ENCODE measurements at places on chromosomes 12 and 14.

DNA sequence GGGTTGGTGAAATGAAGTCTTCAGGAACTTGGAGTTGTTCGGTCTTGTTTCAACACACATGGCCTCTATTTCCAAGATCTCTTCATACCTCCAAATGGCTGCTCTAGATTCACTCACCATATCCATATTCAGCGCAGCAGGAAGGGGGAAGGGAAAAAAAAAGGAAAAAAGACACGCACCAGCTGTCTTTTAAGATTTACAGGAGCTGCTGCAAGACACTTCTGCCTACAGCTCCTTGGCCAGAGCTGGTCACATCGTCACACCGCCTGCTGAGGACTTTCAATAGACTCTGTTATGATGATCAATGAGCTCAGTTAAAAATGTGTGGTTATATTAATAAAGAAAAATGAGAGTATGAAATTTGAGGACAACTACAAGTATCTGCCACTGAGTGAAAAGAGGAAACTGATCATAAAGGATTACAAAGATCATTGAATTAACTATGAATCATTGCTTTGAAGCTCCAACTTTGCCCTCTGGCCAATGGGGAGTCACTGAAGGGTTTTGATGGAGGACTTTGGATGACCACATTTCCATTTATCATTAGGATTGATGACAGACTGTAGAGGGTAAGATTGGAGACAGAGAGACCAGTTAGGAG, 182.1 kb upstream of the HMGA2 start:
- DNase-seq, result no peak

DNA sequence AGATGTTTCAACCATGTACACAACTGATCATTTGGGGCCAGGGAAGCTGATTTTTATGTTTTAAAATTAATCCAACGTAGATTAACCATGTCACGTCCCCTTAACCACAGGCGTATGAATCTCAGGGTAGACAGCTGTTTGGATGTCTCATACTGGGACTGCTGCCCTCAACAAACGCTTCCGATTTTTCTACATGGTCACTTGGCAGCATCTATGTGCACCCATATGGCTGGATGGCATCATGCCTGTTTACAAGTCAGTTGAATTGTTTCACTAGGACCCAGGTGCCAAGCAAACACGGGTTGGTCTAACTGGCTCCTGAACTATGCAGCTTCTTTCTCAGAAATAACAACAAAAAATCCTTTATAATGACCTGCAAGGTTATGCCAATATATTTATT, 393.8 kb downstream of the NPAS3 start:
- DNase-seq, result no peak

DNA sequence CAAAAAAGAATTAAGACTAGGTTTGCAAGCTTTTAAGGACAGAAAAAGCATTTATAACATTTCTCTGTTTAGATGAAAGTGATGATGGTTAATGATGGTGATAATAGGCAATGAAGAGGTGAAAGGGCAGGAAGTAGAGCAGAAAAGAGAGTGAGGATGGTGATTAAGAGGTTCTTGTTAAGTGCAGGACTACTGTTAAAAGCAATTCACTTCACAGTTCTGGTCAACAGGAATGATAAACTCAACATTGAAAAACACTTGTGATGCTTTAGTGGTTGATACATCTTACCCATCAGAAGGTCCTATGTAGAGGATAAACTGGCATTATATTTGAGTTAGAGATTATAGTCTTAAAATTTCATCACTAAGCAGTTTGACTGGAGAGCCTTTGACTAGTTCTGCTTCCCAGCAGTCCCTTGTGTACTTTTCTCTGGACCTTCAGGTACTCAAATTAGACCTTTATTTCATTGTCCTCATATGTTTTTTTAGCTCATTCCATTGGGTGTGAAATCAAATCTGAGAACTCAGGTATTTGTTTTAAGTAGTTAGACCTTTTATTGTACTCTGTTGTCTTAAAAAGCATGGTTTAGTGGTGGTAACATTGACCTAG, 10.9 kb downstream of the RAP1B start:
- no peak for DNase-seq

- no peak for DNase-seq
These were observed 16.9 kb downstream of the TAOK3 start for GRCh38 chr12:118355843-118356242.

DNA sequence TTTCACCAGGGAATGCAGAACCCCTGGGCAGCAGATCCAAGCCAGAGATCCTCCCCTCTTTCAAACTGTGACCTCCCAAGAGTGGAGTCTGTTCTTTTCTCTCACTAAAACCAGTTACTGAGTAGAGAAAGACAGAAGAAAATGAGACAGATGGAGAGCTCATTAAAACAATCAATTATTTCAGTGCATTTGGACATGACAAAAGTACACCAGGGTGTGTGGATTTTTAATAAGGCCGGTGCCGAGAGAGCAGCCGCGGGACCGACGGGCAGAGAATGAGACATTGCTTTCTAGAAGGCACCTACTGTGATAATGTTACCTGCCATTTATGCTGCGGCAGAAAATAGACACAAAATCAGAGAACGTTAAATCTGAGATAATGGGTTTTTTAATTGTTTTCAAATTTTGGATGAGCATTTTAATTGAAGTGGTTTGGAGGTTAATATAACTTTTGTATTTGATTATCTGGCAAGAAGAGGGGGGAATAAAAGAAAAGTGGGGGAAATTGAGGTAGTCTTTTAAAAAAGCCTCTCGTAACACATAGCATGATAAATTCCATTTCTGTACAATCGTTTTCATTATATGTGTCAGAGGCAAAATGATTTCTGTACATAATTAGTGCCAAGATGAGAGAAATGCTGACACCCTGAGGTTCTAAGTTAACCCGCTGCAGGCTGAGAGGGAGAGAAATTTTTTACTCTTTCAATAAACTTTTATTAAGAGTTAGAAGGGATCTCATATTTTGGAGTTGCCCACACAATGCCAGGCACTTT, 70.8 kb downstream of the HSPB8 start:
- DNase-seq, result no peak

DNA sequence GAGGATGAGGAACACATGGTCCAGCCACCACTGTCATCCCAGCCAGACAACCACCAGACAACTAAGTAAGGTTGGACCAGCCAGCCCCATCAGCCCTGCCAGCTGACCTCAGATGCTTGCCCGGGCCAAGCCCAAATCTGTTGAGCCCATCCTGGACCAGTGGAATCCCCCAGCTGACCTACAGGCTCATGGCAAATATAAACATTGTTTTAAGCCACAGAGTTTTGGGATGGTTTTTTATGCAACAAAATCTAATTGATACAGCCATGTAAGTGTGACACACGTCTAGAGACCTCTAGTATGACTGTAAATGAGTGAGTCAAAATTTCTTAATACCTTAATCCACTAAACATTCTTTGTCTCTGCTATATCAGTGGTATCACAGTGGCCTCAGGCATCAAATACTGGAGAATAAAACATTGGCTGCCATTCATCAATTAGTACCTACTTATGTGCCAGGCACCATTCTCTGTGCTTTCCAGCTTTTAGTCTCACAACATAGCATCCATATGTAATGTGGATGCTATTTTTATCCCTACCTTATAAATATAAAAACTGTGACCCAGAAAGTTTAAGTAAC, 24.2 kb upstream of the NT5DC3 start:
- DNase-seq, result no peak

GRCh38 chr12:50038336-50038735, 13.0 kb upstream of the RACGAP1 start:
- DNase-seq, result no peak

DNA sequence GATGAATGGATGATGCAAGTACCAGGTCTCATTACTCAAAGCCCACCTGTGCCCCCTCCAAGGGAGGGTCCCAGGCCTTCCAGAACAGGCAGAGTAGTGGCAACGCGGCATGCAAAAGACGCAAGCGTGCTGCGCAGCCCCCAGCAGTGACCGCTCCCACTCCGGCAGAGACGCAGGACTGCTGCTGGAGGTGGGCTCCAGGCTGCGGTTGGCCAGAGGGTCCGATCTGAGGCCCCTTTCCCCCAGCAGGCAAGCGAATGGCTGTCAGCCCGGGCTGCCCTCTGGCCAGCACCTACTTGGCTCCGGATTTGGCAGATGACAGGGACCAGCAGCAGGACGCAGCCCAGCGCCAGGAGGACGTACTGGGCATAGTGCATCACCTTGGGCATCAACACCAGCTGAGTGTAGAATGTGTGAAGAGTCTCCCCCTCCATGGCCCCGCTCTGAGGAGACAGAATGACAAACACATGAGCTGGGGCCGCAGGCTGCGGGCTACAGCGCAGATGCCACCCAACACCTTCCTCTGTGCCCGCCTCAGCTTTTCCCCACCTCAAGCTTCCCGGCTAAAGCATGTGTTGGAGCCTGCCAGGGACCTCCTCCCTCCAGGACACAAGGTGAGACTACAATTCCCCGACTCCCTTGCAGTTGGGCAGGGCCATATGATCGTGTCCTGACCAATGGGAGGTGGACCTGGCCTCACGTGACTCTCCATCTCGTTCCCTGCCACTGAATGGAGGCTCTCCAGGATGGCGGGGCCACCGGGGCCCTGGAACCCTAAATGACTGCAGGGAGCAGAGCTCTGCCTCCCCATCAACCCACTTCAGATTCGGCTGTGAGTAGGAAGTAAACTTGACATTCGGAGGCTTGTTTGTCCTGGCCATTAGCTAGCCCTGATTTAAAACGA, 77.4 kb downstream of the SCARB1 start:
- no peak for DNase-seq

DNA sequence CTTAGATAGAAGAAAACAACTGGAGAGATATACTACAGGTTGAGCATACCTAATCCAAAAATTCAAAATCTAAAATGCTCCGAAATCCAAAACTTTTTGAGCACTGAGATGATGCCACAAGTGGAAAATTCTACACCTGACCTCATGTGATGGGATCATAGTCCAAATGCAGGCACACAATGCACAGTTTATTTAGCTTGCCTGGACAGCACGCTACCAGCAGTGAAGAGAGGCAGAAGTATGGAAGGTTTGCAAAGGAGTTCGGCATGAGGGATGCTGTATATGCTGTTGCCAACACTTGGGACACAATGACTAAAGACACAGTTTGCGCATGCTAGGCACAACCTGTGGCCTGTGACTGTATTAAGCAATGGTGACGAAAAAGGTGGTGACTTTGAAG, 58.1 kb upstream of the CAND1 start:
- no peak for DNase-seq

GRCh38 chr14:65798216-65798615, 385.7 kb downstream of the FUT8 start:
- DNase-seq, result no peak

DNA sequence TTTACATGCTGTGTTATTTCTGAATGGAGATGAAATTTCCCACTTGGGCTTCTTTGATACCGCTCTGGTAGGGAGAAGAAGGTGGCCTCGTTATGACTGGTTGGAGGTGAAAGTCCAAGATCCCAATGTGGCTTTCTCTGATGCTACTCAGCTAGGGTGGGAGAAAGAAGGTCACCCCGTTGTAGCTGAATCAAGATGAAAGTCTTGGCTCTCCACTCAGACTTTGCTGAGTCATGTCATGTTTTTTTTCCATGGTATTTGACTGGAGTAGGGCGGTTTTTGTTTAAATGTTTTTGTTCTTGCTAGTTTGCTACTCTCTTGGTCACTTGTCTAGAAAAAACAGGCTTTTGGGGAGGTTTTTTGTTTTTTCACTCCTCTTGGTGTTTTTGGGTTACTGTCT, 2.4 kb upstream of the PDE6H start:
- no peak for DNase-seq

GRCh38 chr12:41972196-41972595, 172.5 kb downstream of the GXYLT1 start:
- no peak for DNase-seq

DNA sequence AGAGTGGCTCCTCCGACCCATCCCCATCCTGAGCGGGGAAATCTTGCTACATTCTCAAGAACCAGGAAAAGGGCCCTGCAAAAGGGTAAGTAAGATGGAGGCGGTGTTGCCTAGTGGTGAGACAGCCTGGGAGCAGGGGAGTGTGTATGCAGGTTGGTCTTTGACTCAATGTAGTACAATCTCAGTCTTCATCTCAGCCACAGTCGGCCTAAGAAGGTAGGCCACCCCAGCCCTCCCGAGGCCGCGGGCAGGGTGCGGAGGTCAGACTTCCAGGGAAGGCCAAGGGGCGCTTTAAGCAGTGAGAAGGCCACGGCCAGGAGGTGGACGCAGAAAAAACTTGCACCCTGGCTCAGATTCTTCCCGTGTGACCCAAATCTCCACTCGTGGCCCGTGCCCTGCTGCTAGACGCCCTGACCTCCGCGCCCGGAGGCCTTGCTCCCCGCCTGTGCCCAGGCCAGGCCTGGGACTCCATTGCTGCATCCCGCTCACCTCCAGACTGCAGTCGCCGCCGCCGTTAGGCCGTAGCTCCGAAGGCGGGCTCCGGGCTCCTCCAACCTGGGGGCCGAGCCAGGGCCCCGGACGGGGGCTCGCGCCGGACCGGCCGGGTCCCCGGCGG, 435 bp downstream of the FOXM1 start:
- DNase-seq, result no peak

DNA sequence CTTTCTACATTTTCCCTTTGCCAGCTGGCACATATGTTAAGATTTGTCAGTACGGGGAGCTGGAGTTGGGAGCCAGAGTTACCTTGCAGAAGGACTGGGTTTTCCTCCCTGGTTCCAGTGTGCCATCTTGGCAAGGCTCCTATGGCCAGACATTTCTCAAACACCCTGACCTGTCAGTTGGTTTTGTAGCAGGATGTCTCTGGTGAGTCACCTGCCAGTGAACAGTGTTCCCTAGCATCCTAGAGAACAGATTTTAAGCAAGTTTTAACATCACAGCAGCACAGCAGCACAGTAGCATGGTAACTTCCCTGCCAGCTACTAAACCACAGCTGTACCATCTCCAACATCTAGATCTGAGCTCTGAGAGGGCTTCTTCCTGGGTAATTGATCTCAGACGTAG, 26.2 kb upstream of the KTN1 start:
- DNase-seq, result no peak

GRCh38 chr12:62767496-62767895, 167.5 kb downstream of the PPM1H start:
- no peak for DNase-seq

- peak; percentile 46 for DNase-seq
These were observed 23.1 kb upstream of the LRTM2 start for GRCh38 chr12:1797011-1797901.

GRCh38 chr12:32069071-32069470, 37.6 kb upstream of the BICD1 start:
- DNase-seq, result no peak

GRCh38 chr14:98189944-98190343, 1082.1 kb downstream of the BCL11B start:
- DNase-seq, result no peak
